ENCODE measurements at places on chromosomes 1 and 21.

- DNase-seq: no peak
These were observed 157.0 kb upstream of the ZNHIT6 start for GRCh38 chr1:85865213-85865612.

GRCh38 chr1:237411621-237412020, 369.6 kb downstream of the RYR2 start:
- no peak for DNase-seq

DNA sequence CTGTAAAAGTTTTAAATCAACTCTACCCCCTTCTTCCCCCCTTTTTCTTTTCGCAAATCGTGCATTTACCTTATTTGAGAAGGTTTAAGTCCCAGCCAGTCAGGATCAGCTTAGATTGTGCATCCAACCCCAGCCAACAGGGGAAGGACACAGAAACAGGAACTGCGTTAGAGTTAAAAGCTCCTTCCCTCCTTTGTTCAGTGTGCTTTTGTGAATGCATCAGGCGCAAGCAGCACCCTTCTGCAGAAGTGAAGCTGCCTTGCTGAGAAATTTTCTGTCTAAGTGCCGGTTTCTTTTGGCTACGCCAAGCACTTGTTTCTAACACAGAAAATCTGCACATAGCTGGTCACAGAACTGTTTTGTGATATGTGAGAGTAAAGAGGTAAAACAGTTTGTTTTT, 56.2 kb upstream of the PRRC2C start:
- DNase-seq: no peak

DNA sequence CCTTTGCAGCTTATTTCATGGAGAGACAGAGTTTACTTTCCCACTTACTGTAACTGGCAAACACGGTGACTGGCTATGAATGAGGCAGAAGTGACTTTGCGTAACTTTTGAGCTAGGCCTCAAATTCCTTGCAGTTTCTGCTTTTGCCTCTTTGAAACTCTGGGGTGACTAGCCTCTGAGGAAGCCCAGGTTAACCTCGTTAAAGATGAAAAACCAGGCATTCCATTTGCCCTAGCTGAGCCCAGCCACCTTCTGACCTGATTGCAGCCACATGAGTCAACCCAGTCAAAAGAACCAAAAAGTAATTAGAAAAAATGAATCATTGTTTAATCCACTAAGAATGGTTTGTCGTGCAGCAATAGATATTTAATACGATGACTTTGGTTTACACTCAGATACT, 20.4 kb downstream of the PRMT6 start:
- DNase-seq: no peak

GRCh38 chr1:6278263-6278662, 17.4 kb upstream of the GPR153 start:
- no peak for DNase-seq

GRCh38 chr1:170041423-170042192, 32.9 kb downstream of the KIFAP3 start:
- DNase-seq: no peak

GRCh38 chr1:54008876-54009275, 9.1 kb downstream of the LDLRAD1 start:
- DNase-seq: no peak

DNA sequence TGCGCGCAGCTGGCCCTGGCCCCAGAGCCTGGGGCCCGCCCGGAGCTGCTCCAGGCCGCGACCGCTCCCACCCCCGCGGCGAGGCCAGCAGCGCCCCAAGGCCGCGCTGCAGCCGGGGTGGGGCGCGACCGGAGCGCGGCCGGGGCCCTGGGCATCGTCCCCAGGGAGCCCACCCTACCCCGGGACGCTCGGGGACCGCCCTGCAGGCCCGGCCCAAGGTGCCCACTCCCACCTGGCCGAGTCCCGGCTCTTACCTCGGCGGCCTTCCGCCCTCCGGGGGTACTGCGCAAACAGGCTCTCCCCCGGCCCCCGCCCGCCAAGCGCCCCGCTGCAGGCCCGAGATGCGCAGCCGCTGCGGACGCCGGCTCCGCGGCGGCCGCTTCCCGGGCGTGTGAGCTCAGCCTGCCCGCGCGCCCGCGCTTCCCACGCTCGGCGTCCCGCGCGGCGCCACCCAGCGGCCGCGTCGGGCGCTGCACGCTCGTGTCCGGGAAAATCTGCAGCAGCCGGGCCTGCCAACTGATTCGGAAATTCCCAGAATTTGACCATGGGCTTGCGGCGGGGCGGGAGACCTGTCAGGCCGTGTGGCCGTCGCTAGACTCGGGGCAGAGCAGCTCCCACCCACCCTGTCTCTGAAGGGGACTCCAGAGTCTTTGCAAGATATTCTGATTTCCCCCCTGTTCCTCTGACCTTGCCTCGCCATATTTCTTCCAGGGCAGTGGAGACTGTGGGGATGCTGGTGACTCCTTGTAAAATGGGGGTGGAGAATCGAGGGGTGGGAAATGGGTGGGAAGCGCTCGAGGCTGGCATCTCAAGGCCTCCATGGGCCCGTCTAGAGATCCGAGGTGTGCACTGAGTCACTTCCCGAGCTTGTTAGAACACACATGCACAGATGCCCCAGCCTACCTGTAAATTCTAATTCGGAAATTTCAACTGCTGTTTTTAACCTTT, 41.9 kb downstream of the CD34 start:
- peak; percentile 11 for DNase-seq

DNA sequence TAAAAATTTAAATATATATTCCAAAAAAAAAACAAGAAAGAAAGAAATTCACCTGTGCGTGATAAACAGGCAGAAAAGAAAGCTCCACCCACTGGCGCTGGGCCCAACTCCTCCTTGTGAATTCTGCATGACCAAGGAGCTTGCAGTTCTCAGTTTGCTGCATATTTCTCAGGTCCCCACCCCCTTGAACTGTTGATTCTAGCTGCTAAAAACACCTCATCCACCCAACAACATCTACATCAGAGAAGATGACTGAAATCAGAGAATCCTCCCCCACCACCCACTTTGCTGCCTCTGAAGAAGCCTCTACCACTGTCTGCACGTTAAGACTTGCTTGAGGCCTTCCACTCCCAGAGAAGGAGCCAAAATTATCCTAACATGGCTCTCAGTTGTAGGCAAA, 104.8 kb downstream of the RGS2 start:
- no peak for DNase-seq

- DNase-seq: no peak
These were observed 2.8 kb upstream of the ECE1 start for GRCh38 chr1:21292984-21293536.

- no peak for DNase-seq
These were observed 105.4 kb downstream of the PTPN14 start for GRCh38 chr1:214445831-214446614.

GRCh38 chr1:3735688-3736087, 16.6 kb upstream of the CCDC27 start:
- no peak for DNase-seq

DNA sequence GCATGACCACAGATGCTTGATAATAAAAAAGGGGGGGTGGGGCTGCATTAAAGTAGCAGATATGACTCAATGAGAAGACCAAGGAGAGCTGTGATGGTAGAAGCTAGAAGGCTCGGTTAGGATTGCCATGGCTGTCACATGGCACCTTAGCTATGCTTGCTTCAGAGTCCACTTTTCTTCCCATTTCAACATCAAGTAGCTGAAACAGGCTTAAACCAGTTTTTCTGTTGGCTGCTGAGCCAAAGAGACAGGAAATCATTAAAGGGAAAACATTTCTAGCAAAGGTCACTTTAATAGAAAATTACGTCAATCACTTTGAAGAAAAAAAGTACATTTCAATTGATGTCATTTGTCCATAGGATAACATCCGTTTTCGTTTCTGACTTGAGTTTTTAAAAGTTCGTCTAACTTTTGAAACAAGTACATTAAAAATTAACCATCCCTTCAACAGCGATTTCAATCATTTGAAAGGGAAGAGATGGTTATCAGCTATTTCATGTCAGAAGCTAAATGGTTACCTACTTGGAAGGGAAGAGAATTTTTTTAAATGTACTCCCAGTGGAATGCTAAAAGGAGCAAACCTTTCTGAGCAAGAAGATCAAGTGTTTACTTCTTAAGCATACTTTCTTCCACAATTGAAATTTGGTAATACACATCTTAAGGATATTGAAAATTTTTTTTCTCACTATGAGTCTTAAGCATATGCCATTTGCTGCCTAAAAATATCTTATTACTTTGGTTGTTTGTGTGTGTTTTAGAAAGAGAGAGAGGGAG, 488.1 kb upstream of the PRMT6 start:
- no peak for DNase-seq

DNA sequence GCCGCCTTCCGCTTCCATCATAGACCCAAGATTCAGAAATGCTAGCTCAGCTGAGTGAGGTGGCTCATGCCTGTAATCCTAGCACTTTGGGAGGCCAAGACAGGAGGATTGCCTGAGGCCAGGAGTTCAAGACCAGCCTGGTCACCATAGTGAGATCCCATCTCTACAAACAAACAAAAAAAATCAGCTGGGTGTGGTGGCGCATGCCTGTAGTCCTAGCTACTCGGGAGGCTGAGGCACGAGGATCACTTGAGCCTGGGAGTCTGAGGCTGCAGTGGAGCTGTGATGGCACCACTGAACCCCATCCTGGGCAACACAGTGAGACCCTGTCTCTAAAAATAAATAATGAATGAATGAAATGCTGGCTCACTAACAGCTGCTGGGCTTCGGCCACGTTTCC, 39.7 kb downstream of the TOMM20 start:
- DNase-seq: no peak

GRCh38 chr21:31282095-31282709, 61.9 kb downstream of the TIAM1 start:
- DNase-seq: no peak

DNA sequence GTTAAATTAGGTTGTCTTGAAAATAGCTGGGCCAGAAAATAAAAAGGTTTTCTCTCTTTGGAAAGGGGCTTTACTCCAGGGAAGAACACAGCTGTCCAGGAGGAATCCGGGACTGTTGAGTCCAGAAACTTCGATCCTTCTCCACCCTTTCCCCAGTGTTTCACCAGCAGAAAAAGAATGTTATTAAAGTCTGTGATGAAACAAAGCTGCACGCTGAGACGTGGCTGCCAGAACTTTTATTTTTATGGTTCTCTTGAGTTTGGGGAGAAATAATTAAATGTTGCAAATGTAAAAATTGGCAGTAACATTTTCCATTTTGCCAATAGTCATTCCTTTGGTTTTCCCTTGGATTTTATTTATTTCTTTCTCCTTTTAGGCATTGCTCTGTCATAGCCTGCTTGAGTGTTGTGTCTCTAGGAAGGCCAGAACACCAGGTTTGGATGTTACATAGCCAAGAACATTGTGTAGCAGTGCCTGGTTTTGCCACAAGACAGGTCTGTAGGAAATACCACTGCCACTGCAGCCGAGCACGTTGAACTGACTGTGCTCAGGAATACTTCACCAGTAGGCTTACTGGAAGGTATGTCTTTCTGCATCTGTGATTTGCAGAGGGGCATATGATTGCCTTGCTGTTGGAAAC, 87.4 kb downstream of the ROR1 start:
- no peak for DNase-seq

DNA sequence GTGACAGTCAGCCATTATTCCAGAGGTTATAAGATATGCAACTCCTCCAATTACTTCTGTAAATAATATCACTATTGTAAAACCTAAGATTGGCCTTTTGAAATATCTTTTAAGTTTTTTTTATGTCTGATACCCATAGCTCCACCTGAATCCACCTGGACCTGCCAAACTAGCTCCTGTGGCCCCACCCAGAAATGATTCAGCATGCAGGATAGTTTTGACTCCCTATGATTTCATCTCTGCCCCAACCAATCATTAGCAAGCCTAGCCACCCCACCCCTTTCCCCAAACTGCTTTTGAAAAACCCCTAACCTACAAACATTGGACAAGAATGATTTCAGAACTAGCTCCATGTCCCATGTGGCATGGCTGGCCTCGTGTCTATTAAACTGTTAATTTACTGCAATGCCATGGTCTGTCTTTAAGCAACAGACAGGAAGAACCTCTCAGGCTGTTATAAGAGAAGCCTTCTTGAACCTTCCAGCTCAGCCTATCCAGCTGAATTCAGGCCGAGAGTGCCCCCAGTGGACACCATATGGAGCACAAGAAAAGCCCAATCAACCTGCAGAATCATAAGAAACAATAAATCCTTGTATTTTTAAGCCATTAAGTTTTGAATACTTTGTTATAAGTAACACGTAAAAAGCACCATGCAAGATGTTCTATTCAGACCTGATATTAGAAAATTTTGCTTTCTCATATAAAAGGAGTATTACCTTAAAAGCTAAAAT, 263.0 kb upstream of the ZRANB2 start:
- DNase-seq: no peak

- DNase-seq: no peak
These were observed 537 bp upstream of the ANKRD13C start for GRCh38 chr1:70355111-70355407.

DNA sequence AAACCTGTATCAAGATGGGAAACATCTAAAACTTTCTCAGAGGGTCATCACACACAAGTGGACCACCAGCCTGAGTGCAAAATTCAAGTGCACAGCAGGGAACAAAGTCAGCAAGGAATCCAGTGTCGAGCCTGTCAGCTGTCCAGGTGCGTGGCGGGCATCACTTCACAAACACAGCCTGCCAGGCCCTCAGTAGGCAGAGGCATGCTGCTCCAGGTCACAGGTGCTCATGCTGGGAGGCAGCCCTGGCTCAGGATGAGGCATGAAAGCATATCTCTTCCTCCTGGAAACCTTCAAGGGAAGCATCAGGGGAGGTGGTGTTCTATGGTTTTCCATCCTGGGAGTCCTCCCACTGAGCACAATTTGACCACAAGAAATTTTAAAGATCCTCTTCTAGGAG, 6.3 kb downstream of the CD2 start:
- no peak for DNase-seq

- no peak for DNase-seq
These were observed 15.8 kb upstream of the TRIM45 start for GRCh38 chr1:117137281-117137855.

- no peak for DNase-seq
These were observed 22.6 kb upstream of the KCNQ4 start for GRCh38 chr1:40760984-40761383.

GRCh38 chr1:210726621-210727020, 397.9 kb downstream of the HHAT start:
- DNase-seq: no peak

GRCh38 chr1:205435578-205436573, 14.0 kb upstream of the LEMD1 start:
- DNase-seq: no peak

GRCh38 chr1:21607549-21608529, 61.3 kb downstream of the RAP1GAP start:
- no peak for DNase-seq

DNA sequence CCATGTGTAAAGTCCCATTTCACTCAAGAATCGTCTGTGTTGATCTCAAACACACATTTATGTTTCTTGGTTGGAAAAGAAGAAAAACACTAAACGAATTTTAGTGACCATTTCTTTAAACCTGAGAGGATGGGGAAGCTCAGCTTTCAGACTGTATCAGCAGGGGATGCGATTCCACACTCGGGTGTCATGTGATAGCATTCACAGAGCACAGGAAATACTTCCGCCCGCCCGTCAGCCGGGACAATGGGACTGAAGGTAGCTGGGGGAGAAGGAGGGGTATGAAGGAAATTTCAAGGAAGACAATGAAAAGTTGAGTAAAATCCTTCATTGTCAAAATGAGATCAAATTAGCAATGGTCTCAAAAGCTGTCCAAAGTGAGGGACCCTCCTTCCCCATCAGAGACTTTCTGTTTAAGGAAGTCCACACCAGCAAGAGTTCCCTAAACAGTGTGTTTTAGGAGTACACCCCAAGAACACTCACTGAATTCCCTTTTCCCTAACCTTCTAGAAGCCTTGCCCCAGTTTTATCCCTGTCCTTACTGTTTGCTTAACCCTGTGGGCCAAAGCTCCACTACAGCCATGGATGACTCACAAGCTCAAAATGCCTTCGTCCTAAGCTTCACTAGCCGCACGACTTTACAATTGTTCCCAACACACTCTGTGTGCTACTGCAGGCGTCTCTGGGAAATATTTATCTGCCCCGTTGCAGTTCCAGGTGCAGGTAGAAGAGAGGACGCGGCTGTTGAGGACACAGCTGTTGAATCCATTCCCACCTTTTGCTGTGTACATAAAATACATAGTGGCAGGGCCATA, 51.4 kb upstream of the SIM2 start:
- DNase-seq: no peak

All from activated naive CD8-positive, alpha-beta T cell treated with anti-CD3 and anti-CD28 coated beads, Interleukin-2, amount 50 U/mL, for 16 hours (primary cell).